CMK (cell line): ENCODE measurements at places on chromosomes 1 and 21.

DNA sequence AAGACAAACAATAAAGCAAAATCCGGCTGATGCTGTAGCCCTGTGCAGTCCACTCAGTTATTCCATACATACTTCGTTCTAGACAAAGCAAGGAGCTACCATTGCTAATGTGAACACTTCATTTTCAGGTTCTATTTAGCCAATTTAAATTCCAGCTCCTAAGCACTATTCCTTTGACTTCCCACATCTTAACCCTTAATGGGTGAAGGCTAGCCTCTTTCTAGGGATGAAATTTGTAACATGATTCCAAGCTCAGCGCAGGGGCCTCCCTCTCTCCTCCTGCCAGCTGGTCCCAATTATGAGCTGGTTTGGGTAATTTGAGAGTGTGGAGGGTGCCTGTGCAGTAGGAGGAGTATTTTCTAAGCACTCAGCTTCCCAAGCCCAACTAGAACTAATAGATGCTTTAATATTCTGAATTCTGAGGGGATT lies 53.9 kb upstream of the PTGFRN start:
- no peak for DNase-seq

GRCh38 chr1:146007489-146008133 lies 11.2 kb upstream of the TXNIP start:
- DNase-seq = no peak

- no peak for DNase-seq
Observed at GRCh38 chr1:106637566-106637965, 418.9 kb upstream of the PRMT6 start.

DNA sequence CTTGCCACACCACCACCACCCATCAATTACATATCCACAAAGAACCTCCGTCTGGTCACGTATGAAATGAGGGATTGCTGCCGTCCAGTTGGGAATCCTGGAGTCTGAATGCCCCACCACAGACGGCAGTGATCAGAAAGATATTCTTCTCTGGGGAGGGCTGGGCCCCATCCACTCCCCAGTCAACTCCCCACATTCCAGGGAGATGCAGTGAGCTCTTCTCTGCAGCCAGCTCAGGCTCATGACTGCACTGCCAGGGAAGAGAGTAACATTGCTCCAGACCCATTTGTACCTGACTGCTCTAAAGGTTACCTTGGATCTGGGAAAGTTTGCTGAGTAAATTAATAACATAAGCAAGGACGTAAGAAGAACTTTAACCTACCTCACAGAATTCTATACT lies 18.3 kb downstream of the DEGS1 start:
- DNase-seq = no peak

GRCh38 chr1:158115126-158115525 lies 65.6 kb upstream of the CD1D start:
- DNase-seq = no peak

DNA sequence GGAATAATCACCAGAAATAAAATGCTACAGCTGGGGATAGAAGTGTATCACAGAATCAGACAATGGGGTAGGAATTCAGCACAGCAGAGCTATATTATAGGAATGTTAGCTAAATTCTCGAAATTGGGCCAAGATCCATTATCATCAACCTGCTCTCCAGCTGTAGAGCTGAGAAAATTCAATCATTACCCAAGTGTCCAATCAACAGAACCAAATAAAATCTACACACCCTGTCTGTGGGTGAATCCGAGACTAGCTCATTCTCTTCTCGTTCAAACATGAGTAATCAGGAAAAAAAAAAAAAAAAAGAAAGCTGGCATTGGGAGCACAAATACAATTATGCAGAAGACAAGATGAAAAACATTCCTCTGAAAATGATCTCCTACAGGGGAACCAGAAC lies 119.2 kb downstream of the CDC7 start:
- no peak for DNase-seq

GRCh38 chr1:91730801-91731732 lies 154.9 kb downstream of the TGFBR3 start:
- no peak for DNase-seq

DNA sequence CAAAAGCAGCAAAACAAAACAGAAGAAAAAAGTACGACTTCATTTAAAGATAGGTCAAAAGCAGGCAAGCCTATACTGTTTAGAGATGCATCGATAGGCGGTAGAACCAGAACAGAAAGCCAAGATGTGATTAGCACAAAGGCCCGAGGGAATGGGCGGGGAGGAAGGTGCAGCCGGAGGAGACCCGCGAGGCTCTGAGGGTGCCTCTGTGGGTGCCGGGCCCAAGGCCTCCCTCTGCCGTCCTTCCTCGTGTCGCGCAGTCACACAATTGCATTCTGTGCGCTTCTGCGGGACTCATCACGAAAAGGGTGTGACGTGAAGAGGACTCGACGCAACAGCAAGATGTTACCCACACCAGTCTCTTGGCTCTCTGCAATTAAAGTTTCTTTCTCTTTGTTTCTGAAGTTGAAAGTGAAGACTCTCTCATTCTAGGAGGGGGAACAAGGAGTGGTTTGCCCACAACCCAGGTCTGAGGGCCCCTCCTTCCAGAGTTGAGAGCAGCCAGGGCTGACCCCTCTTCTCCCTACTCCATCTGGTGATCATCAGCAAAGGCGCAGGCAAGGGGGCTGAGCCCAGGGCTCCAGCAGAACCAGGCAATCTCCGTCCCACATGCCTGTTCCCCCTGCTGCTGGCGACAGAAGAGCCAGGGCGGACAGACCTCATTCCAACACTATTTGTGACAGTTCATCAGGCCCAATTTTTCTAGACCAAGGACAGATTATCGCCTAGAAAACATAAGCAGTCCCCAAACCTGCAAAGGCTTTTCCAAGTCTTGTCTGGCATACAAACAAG lies 41.0 kb downstream of the NPHP4 start:
- no peak for DNase-seq
